ENCODE measurements at places on chromosomes 6 and 20. TPM values are rescaled to one million over a fixed set of nuclear protein-coding genes. Genes with fewer than 3 reads are reported as not detected.

DNA sequence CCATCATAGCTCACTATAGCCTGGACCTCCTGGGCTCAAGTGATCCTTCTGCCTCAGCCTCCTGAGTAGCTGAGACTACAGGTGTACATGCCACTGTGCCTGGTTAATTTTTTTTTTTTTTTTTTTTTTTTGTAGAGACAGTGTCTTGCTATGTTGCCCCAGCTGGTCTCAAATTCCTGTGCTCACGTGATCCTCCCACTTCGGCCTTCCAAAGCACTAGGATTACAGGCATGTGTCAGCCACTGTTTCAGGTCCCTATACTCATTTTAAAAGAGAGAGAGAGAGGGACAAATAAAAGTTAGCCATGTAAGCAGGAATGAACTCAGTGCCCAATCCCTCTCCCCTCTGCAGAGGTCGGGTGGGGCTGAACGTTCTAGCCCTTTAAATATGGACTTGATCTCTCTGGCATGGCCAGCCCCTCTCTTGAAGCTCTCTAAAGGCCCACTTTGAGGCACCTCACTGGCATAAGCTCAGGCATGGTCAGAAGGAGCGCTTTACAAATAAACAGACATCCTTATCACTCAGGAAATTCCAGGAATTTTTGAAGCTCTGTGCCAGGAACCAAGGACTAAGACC, 9.0 kb upstream of the SERPINB1 start:
- DNase-seq = no peak

The B3GALT4 gene
- polyA plus RNA-seq = 3.5 TPM

DNA sequence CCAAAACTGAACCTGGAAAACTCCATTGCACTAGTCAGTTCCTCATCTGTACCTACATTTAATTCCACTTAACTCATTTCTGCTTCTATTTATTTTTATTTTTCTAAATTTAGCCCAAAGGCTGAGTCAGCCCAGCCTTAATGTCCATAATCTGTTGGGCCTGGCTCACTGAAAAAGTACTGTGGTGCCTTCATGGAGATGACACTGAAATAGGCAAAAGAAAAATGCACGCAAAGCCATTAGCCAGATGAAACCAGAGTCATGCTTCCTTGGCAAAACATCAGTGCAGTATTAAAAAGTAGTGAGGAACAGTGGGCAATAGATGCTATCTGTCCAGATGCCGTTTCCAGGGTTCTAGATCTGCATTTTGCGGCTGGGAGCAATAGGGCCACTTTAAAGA, 14.7 kb upstream of the PLCB4 start:
- no peak for DNase-seq

The RBBP8NL gene
- polyA plus RNA-seq = 1.5 TPM

DNA sequence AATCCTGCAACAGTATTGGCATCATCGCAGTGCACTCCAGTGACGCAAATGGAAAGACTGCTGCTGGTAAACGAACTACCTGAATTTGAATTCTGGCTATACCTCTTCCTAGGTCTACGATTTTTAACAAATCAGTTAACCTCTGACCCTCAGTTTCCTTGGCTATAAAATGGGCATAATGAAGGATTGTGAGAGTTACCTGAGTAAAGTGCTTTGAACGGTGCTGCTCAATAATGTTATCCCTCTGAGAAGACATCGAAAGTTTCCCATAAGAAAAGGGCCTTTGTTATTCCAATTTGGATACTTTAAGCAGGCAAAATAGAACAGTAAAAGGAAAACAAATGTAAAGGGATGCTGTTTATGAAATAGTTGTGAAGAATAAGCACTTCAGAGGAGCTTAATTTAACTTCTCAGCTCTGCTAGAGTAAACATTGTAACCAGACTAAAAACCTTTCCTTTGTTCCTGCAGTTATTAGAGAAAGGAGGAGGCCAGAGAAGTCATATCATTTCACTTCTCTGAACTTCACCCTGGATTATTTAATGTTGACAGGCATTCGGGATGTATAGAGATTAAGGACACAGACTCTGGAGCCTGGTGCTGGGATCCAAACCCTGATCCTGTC, 5.8 kb downstream of the SGK1 start:
- DNase-seq = no peak

- DNase-seq = no peak
These were observed 802.3 kb downstream of the MAFB start for GRCh38 chr20:39886650-39887190.

GRCh38 chr6:110342759-110343158, 15.4 kb downstream of the METTL24 start:
- DNase-seq = no peak

The EDEM2 gene
- polyA plus RNA-seq = 16.8 TPM
